Renal cortex interstitium (tissue), 15 donors: ENCODE measurements at places on chromosomes 12 and 14. TPM values are rescaled to one million over a fixed set of nuclear protein-coding genes. Genes with fewer than 3 reads are reported as not detected.
A peak's percentile ranks its signal among the peaks of the same experiment; 100 is the strongest.

DNA sequence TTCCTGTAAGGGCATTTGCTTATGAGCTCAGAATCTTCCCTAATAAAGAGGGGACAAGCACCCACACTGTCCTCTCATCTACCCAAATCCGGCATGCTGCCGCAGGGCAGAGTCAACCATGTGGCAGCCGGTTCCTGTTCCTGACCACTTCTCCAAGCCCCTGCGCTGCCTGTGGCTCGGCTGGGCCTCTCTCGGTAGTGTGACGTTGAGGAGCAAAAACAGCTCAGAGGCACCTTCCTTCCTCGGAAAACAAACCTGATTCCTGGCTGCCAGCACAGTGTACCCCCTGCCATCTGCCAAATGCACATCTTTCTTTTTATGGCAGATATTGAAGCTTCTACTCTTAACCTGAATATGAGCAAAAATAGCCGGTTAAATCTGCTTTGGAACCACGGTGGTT lies 50.5 kb downstream of the CFAP251 start:
- no peak for DNase-seq

GRCh38 chr12:122148657-122149056 lies 25.4 kb downstream of the IL31 start:
- DNase-seq, result no peak

GRCh38 chr14:95522556-95522955 lies 6.1 kb upstream of the SYNE3 start:
- no peak for DNase-seq

GRCh38 chr12:50627491-50627890 lies 122.7 kb downstream of the DIP2B start:
- DNase-seq, result no peak

GRCh38 chr12:109714141-109714912 lies 702 bp downstream of the FAM222A start:
- no peak for DNase-seq

DNA sequence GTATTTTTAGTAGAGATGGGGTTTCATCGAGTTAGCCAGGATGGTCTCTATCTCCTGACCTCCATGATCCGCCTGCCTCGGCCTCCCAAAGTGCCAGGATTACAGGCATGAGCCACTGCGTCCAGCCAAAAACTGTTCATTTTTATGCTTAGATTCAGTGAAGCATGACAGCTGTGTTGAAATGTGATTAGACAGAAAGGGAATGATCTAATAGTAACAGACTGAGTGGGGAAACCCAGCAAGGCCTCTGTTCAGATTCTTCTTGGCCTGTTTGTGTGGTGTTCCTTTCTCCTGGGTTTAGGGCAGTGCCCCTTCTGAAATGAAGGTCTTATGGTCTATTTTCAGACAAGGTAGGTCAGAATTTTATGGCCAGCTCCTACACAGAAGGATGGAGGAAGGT lies 11.8 kb upstream of the ABCD4 start:
- DNase-seq, result no peak

LHX5 gene
- polyA plus RNA-seq, result not detected

- DNase-seq, result peak; percentile 37
Observed at GRCh38 chr12:12612358-12612757, 682 bp downstream of the CREBL2 start.

SLC10A1 gene
- not detected for polyA plus RNA-seq

DNA sequence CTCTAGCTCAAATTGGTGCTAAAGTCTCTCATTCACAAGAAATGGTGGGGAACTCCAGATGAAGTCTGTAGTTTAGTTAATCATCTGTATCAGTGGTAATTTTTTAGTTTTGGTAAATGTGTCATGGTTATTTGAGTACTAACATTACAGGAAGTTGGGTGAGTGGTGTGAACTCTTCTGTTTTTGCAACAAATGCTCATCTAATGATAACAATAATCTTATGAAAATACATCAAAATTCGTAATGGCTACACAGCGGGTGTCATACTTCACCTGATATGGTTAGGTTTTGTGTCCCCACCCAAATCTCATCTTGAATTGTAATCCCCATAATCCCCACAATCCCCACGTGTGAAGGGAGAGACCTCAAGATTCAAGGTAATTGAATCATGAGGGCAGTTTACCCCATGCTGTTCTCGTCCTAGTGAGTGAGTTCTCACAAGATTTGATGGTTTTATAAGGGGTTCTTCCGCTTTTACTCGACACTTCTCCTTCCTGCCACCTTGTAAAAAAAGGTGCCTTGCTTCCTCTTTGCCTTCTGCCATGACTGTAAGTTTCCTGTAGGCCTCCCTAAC lies 209.3 kb upstream of the FOXN3 start:
- no peak for DNase-seq

- DNase-seq, result no peak
Observed at GRCh38 chr12:90129366-90130030, 420.9 kb upstream of the ATP2B1 start.

DNA sequence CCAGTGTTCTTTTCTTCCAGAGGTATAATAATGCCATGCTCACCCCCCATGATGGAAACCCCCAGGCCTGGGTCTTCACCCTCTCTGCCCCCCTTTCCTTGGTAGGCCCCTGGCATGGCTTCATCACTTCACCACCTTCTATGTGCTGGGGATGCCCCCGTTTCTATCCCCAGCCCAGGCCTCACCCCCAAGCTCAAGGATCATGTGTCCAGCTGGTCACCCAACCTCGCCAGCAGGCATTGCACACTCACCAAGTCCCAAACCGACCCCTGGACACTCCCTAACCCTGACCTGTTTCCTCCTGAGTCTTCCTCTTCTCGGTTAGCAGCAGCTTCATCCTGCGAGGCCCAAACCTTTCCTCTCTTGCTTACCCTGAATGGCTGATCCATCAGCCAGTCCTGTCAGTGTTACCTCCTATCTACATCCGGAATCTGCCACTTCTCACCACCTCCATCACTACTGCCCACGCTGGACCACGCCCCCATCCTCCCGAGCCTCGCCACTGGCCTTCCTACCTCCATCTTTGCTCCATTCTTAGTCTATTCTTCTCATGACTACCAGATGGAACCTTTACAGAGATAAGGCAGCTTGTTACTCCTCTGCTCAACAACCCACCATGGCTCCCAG lies 69.0 kb downstream of the MVK start:
- DNase-seq, result no peak

GRCh38 chr14:64706593-64707193 lies 2.5 kb downstream of the PLEKHG3 start:
- no peak for DNase-seq

DNA sequence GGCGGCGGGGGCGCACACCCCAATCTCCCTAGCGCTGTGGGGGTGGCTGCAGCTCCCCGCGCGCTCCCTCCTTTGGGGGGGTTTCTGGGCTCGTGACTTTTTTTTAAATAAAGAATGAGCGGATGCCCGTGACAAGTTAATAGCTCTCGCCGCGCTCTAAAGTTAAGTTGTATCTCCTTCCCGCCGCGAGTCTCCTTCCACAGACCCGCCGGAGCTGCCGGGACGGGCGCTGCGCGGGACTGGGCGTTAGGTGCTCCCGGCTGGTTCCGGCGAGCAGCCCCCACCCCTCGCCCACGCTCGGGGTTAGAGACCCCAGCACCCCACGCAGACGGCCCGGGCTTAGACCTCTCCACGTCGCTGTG lies 82.6 kb upstream of the HMGA2 start:
- no peak for DNase-seq

GNS gene
- 181 TPM for polyA plus RNA-seq

DNA sequence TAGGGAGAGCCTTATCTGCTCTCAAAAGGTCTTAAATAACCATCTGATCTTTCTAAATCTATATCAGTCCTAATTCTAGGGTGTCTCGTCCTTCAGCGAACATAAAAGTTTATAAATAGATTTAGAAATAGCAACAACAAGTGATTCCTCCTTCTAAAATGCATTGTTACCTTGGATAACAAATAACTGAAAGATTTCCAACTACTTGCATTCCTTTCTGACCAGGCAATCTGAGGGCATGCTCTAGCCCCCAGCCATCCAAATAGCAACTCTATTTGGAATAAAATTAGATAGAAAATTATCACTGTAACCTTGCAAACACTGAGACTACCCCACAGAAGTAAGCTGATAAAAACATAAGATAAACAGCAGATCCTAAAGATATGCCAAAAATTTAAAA lies 21.8 kb upstream of the KRR1 start:
- DNase-seq, result no peak

DNA sequence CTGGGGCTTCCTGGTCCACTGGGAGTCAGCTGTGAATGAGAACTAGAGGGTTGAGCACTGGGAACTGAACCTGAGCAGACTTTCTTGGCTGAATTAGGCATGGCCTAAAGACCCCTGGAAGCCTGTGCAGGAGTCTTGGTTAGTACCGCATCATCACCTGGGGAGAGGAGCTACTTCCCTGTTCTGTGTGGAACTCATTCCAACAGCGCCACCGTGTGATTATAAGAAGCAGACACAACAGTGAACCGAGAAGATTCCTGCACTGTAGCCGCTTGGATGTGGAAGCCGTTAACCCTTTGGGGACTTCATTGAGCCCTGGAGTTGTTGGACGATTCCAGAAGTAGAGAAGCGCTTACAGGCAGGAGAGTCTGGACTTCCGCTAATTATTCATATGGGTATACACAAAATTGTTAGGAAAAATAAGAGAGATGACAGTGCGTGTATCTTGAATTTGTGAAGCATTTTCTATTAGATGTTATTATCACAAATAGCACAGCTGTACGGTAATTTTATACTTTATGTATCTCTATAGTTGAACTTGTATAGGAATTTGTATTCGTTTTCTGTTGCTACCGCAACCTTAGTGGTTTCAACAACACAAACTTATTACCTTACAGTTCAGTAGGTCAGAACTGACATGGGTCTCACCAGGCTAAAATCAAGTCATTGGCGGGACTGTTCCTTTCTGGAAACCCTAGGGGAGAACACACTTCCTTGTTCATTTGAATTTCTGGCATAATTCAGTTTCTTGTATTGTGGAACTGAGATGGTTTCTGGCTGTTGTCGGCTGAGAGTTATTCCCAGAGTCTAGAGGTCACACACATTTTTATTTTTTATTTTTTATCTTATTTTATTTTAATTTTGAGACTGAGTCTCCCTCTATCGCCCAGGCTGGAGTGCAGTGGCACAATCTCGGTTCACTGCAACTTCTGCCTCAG lies 100.7 kb downstream of the C2CD5 start:
- peak; percentile 76 for DNase-seq

- no peak for DNase-seq
Observed at GRCh38 chr14:69324341-69324931, 64.5 kb downstream of the GALNT16 start.

DNA sequence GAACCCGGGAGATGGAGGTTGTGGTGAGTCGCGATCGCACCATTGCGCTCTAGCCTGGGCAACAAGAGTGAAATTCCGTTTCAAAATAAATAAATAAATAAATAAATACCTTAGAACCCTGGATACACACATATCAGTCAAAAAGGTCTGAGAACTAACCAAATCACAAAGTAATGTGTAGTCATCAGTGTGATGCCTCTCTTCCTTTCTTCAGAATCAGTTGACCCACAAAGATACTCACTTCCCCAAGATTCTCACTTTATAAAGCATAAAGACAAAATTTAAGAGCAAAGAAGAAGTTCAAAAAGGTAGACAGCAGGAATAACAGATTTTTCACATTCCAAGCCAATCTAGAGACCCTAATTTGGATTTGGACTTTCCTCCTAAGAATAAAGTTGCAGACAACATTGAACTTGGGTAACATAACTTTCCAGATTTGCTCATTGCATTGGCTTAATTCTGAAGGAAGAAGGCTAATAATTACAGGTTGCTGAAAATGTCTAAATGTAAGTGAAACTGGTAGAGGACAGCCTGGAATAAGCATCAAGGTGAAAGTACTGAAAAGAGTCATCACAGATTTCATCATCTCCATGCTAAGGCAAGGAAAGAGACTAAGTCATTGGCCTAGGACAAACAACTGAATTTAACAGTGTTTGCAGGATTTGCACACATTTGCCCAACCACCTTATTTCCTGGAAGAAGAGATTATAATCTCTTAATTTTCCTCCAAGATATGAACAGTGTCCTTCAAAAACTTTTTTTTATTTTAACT lies 17.4 kb downstream of the TMED10 start:
- DNase-seq, result no peak

DNA sequence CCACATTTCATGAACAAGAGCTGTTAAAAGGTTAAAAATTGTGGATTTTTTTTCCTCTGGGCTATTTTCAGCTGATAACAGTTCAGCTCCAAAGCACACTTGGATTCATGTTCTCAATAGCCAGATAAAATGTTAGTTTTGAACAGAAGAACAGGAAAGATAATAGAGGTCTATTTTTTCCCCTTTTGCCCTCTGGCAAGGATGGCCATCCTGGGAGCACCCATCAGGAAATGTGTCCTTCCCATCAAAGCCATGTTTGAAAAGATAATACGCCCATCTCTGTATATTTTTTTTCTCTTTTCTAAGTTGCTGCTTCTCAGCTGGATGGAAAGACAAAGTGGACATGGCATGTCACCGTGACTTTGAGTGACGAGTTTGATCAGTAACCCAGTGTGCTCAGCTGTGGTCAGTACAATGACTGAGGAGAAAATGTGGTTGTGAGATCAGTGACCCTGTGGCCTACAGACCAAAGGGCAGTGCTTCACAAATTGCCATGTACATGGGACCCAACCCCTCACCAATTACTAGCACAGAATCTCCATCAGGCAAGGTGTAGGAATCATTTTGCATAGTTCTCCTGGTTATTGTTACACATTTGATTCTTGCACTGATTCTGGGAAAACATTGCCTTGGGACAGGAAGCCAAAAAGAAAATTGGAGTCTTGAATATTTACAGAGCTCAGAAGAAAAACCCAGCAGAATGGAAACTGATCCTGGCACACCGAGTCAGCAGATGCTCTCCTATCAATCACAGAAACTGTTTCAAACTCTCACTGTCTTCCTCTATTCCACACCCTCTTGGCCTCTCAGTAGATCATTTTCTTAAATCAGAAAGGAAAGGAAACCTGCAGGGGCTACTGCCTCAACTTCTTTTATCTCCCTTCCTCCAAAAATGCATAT lies 64.3 kb downstream of the ANO6 start:
- no peak for DNase-seq

DNA sequence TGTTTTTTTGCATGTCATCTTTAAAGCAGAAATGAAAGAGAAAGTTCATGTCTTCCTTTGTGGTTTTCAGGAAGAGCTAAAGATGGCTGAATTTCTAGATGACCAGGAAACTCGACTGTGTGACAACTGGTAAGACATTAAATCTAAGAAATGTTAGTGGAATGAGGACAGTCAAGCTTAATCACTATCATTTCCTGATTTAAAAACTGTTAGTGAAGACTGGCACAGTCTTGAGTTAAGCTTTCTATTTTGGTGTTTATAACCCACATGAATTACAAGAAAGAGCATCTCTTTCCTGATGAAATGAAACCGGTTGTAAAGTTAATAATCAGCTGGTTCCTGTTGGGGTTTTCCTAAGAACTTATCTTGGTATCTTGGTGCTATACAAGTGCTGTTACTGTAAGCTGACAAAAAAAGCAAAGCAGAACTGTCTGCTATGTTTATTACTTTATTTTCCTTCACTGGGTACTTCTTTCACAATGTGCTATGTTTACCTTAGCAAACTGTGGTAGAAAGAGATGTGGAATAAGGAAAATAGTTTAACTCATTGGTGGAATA lies 5.2 kb downstream of the TRAFD1 start:
- no peak for DNase-seq

TAS2R8 gene
- polyA plus RNA-seq, result not detected

DNA sequence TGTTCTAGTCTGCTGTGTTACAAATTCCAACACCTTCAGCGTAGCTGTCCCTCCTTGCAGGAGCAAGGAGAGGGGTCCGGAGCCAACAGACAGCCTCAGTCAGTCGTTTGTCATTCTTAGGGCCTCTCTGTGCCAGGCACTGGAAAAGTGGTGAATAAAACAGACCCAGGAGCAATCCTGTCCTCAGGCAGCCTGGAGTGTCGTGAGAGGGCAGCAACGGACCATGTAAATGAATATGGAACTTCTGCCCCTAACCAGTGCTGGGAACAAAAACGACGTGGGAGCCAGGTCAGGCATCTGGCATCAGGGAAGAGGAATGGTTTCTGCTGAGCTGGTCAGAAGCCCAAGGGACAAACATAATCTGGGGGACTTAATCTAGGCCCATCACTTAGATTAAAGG lies 64.8 kb upstream of the PSMC1 start:
- DNase-seq, result no peak
